ENCODE measurements at places on chromosomes 1 and 21.
A peak's percentile ranks its signal among the peaks of the same experiment; 100 is the strongest.

GRCh38 chr1:11847667-11848372, at the start of gene NPPA:
Gene NPPA, minus strand, starts transcription at chr1:11847783. Its CDS starts 99 bp downstream, at chr1:11847684.
- no peak for DNase-seq

DNA sequence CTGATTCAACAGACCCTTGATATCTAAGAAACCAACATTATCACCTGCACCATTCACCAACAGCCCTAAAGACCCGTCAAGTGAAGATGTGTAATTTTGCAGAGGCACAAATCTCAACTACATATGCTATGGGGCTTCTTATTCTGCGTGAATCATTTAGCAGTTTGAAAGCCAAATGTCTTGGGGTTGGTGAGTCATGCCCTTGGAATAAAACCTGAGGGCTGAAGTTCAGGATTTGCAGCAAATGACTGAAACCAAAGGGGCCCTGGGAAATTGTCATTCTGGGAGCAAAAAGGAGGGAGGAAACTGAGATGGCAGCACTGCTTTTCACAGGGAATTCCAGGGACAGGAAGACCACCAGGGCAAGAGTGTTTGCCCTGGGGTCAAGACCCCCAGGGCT, 79.2 kb upstream of the TNR start:
- DNase-seq = no peak

- no peak for DNase-seq
Measured at GRCh38 chr1:233527818-233528217, 86.1 kb upstream of the KCNK1 start.

DNA sequence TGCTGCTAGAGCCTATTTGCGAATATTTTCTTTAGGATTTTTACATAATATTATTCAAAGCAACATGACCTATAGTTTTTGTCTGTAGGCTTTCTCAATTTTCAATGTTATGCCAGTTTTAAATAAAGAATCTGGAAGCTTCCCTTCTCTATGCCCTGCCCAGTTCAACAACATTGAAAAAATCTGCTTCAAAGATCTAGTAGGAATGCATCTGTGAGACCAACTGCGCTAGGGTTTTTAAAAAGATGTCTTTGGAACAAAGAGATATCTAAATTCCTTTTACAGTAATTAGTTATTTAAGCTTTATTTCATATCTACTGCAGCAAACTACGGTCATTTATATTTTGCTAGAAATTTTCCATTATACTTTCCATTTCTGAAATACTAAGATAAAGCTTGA, 25.7 kb downstream of the HEATR1 start:
- no peak for DNase-seq

DNA sequence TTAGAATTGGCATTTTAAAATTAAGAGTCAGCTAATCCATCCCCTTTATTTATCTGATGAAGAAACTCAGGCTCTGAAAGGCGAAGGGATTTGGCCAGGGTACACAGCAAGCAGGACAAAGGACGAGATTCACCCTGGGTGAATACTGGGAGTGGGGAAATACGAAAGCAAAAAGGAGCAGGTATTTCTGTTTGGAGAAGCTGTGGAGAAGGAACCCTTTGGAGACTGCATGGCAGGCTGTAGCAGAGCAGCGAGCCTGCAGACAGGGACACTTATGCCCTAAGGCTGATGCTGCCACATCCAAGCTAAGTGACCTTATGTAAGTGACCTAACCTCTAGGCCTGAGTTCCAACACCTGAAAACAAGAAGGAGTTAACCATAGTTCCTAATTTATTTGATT, 207.2 kb upstream of the C1orf87 start:
- DNase-seq = no peak

DNA sequence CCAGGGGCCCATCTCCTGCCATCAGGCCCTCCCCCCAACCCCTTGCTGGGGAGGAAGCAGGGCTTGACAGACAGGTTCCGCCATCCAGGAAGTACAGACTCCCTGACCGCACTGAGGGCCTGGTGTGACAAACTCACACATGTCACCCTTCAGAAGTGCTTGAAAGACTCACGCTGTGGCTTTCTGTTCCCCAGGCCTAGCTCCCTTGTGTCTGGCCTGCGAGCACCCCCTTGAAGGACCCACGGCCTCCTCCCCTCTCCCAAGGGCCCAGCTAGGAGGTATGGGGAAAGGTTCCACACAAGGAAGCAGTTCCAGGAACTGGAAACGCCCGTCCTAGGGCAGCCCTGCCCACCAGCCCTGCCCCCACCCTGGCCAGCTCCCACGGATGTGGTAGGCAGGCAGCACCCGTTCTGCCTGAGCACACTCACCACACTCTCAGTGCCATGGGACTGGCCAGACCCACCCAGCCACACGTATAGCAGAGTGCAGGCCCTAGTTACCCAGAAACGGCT, 26.7 kb downstream of the SLC2A1 start:
- peak; percentile 72 for DNase-seq

- no peak for DNase-seq
Measured at GRCh38 chr1:110242731-110243130, 32.6 kb downstream of the KCNC4 start.

- no peak for DNase-seq
Measured at GRCh38 chr1:247347477-247348222, 16.0 kb upstream of the ZNF496 start.

Measured in stimulated activated CD4-positive, alpha-beta T cell treated with anti-CD3 and anti-CD28 coated beads, Interleukin-4, amount 100 ng/mL, for 4 hours (primary cell).